Stimulated activated CD4-positive, alpha-beta T cell treated with anti-CD3 and anti-CD28 coated beads, Interleukin-1b, Interleukin-23, amount 100 ng/mL, for 48 hours (primary cell): ENCODE measurements at places on chromosomes 4 and X.

DNA sequence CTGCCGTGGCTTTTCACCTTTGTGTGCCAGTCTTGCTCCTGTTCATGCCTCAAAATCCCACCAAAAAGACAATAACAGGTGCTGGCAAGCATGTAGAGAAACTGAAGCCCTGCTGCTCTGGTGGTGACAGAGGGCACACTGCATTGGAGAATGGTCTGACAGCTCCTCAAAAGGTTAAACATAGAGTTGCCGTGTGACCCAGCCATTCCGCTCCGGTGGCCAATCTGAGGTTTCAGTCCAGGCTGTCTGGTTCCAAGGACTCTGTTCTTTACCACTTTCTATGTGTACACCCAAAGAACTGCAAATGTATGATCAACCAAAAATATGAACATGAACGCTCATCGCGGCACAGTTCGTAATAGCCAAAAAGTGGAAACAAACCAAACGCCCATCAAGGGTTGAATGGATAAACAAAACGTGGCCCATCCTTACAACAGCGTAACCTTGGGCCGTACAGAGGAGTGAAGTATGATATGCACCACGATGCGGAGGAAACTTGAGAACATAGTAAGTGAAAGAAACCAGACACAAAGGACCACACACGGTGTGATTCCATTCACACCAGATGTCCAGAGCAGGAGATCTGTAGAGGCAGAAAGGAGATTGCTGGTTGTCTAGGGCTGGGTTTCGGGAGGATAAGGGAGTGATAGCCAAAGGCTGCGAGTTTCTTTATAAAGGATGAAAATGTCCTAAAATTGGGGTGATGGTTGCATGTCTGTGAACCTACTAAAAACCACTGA lies 33.6 kb upstream of the WFS1 start:
- no peak for DNase-seq

DNA sequence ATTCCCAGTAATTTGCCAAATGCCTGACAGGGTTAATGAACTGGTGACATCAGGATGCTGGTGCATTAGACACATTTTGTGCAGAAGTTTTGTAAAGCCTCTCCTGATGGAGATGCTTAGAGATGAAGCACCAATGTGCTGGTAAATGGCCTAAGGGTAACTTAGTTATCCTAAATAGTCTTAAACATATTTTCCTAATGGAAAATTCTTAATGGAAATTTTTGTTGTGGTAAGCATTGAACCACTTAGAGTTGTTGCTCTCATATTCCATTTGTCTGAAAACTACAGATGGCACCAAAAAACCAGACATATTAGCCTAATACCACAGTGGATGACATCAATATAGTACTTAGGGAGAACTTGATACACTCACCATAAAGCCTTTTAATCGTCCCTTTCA lies 154.5 kb upstream of the ANK2 start:
- no peak for DNase-seq

- no peak for DNase-seq
Observed at GRCh38 chrX:67334323-67334722, 209.5 kb upstream of the AR start.

DNA sequence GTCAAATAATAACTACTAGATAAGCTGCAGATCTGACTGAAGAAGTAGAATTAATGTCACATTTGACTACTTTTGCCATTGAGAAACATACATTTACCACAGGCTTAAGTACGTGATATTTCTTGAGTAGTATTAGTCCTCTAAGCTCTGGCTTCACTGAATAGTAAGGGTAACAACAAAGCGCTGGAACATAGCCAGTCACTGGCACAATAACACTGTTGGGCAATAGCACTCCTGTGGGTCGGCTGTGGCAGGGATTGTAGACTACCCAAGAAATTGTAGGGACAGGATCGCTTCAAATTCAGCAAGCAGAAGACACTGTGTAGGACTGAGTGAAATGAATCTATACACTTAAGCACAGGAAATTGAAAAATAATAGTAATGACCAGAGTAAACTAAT lies 27.1 kb upstream of the IL15 start:
- no peak for DNase-seq

DNA sequence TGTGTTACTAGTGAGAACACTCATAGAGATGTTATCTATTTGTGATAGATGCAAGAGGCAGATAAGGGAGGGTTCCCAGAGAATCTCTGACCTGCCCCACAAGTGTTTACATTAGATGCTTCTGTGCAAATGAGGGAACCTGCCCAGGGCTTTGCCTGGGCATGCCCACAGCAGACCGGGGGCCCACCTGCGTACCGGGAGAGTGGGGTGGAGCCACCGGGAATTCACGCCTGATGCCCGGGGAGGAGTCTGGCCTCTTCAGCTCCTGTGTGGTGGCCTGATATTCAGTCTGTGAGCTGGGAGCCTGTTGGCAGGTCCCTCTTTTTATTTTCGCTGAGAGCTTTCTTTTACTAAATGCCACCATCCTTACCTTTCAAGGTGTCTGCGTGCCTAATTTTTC lies 155.7 kb downstream of the SNCA start:
- no peak for DNase-seq

DNA sequence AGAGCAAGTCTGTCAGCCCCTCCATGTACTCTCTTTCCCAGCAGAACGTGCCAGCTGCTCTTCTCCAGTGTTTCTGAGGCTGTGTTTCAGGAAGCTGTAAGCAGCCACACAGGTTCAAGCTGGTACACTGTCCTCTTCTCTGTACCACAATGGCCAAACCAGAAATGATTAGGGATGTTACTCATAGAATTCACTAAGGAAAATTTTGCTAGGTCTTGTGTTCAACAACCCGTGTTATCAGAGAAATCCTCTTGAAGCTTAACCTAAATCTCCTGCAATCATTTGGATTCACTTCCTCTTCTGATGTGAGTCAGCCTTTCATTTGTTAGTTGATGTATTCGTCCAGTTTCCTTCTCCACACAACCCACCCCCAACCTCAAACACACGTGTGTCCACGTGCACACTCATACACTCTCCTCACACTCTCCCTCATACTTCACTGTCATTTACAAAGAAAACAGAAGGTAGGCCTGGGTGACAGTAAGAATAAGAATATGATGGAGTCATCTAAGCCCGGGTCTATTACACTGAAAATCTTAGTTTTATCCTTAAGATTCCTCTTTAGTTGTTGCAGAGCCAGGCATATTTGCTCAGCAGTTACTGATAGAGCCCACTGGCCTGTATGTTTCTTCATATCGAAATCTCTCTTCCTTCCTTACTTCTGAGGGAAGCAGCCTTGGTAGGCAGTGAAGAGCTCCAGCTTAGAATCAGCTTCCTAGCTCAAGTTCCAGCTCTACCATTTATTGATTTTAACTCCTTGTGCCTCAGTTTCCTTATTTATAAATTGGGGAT lies 63.4 kb downstream of the DCUN1D4 start:
- DNase-seq: peak; percentile 4

GRCh38 chrX:56564164-56564885 lies 898 bp downstream of the UBQLN2 start:
- peak; percentile 62 for DNase-seq

DNA sequence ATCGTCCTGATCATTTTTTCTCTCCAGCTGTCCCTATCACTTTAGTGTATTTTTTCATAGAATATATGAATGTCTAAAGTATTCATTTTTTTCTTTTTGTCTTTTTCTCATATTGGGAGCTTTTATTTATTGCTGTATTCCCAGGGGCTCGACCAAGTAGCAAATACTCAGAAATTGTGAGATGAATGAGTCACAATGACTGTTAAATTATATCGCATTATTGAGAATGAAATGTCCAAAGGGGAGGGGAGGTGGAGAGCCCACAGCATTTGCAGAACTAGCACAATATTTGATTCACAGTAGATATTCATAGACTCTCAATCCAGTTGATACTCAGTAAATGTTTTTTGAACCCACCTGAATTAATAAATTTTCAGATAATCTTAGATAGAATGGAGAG lies 543.6 kb upstream of the FAM241A start:
- no peak for DNase-seq

GRCh38 chr4:129336457-129337227 lies 240.7 kb downstream of the C4orf33 start:
- DNase-seq: no peak

GRCh38 chrX:56113785-56114436 lies 118.2 kb upstream of the KLF8 start:
- no peak for DNase-seq

- DNase-seq: no peak
Observed at GRCh38 chr4:74873545-74874301, 59.2 kb upstream of the PARM1 start.

DNA sequence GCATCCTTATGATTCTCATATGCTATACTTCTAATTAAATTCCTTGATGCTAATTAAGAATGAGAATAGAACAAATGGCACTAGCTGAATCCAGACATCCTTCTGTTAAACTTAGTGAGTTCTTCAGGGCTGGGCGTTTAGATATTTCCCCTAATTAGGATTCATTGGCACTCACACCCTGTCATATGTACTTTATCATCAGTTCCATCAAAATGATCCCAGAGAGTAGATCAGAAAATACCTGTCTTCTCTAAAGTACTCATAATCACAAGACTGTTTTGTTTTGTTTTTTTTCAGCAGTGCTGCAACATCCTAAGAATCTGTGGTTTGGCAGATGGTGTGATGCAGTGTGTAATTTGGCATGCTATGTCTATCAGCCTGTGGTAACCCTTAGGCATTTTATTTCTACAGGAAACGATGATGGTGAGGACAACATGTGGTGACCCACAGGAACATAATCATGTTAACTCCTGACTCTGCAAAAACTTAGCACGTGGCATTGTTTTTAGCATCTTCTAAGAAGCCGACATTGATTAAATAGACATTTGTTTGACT lies 2528.4 kb downstream of the ARAP2 start:
- DNase-seq: no peak

DNA sequence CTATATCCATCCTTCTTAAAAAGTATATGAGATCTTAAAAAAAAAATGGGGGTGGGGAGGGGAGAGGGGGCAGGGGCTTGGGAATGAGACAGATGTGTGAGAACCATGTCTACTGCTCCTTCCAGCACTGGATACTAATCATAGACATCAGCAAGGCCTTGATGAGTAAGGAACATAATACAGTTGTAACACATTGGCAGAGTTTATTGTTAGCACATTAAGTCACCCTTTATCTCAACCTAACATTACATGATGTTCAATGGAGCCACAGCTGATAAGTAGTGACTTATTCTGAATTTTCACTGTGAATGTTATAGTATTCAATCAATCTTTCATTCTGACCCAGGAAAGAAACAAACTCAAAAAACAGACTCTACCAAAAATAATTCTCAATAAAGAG lies 47.3 kb upstream of the KCNE5 start:
- DNase-seq: no peak

DNA sequence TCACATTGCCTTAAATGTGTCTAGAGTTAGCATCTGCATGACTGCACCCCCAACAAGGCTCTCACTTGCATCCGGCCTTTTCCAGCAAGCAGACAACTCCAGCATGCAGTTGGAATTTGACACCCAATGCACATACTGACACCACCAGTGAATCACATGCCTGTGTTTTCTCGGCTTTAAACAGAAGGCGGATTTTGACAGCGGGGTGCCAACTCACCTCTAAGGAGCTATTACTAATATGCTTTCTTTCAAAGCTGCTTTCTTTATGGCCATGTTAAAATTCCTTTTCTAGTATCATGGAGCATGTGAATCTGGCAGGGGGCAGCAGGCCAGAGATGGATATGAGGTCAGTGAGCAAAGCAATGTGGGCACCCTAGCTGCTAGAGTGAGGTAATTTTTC lies 78.0 kb upstream of the CLNK start:
- no peak for DNase-seq

- no peak for DNase-seq
Observed at GRCh38 chr4:112325530-112325929, 28.4 kb downstream of the ALPK1 start.

GRCh38 chr4:140344621-140345020 lies 28.8 kb upstream of the SCOC start:
- DNase-seq: no peak

DNA sequence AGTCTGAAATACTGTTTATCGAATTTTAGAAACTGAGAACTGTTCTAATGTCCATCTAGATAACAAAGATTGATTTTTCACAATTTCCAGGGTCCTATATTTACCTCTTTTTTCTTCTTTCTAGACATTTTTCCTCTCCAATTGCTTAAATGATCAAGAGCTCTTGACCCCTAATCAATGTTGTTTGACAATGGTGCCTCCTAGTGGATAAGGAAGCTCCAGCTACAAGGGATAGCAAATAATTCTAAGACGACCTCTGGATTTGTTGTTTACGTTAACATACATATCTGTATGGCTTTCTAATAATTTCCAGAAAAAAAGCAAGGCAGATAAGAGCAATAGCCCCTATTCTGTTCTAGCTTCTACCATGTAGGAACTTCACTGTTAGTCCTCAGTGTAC lies 35.8 kb downstream of the GPR82 start:
- DNase-seq: no peak

GRCh38 chr4:127355743-127356142 lies 277.0 kb upstream of the INTU start:
- no peak for DNase-seq

- no peak for DNase-seq
Observed at GRCh38 chr4:144589512-144589911, 56.4 kb upstream of the HHIP start.
